ENCODE measurements at places on chromosomes 3 and 15. TPM values are rescaled to one million over a fixed set of nuclear protein-coding genes. Genes with fewer than 3 reads are reported as not detected.
A peak's percentile ranks its signal among the peaks of the same experiment; 100 is the strongest.

GRCh38 chr3:31331278-31331677 is 201.4 kb upstream of the STT3B start:
- H3K36me3 ChIP-seq, result no peaks in the 10 kb centered on the region
- no peak overlapping the region for H3K27ac ChIP-seq
- H3K4me3 ChIP-seq, result no peak overlapping the region
- H3K4me1 ChIP-seq, result no peaks in the 10 kb centered on the region
- no peaks in the 10 kb centered on the region for H3K27me3 ChIP-seq

The LRRC31 gene
- total RNA-seq, result 1.1 TPM

DNA sequence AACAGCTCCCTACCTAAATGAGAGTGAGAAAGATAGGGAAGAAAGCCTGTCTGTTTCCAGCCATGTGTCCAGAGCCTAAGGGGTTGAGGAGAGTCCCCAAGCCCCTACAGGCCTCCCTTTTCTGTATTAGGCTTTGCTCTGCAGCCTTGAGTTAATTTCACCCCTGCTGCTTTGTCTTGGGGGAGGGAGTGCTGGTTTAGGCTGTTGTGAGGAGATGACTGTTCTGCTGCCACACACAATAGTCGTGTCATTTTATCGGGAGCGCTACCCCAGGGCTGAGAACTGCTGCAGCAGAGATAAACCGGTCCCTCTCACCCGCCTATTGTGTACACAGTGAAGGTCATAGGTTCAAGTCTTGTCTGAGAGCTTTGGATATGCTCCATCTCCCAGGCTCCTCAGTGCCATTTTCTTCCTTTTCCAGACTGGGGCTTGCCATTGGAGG is 1.4 kb downstream of the ZNF609 start:
- peaks cover 73% of the 10 kb centered on the region for H3K4me1 ChIP-seq
- H3K4me3 ChIP-seq, result peak overlapping the region; percentile 62
- DNase-seq, result no peak
- peaks cover 5% of the 10 kb centered on the region for H3K36me3 ChIP-seq
- no peaks in the 10 kb centered on the region for H3K27me3 ChIP-seq
- H3K27ac ChIP-seq, result peak overlapping the region; percentile 80

DNA sequence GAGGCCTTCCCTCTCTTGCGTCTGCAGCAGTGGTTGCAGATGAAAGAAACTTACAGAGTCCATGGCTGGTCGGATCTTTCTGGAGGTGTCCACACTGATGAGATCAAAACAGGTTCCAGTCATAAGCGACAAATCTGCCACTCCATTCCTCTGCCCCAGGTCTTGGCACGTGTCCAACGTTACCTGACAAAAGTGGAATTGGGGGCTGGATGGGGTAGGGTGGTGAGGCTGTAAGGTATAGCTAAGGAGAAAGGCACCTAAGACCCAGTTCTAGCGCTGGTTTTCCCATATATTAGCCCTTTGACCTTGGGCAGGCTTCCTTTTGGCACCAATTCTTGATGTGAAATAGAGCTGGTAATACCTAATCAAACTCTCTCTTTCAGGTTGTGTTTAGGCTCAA is 11.0 kb downstream of the FAM43A start:
- peaks cover under 1% of the 10 kb centered on the region for H3K4me1 ChIP-seq
- no peaks in the 10 kb centered on the region for H3K36me3 ChIP-seq
- H3K4me3 ChIP-seq, result no peak overlapping the region
- no peak overlapping the region for H3K27ac ChIP-seq
- no peaks in the 10 kb centered on the region for H3K27me3 ChIP-seq

DNA sequence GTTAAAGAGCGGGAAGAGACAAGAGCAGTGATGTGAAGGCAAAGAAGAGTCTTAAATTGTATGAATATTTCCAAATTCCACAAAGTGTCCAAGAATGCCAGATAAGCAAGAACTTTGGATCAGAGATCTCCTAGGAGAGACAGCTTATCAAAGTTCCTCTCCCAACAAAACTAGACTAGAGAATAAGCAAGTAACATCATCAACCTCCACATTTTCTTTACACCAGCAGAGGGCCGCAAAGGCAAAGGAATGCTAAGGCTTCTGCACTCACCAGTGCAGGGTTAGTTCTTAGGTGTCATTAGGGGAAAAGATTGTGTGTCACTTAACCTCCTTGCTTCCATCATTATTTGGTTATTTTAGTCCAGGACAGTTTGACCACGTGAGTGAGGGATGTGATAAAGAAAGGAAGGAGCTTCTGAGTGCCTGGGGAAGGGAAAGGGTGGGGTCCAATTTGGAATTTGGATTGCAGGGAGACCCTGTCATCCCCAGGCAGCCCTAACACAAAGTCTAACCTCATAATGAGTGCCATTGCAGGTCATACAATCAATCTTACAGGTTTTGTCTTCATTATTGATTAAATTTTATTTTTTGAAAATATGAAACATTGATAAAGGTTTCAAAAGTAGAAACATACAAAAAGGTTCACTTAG is 7.5 kb upstream of the CMTM6 start:
- H3K4me1 ChIP-seq, result no peaks in the 10 kb centered on the region
- no peak for DNase-seq
- H3K27me3 ChIP-seq, result no peaks in the 10 kb centered on the region
- H3K27ac ChIP-seq, result no peak overlapping the region

DNA sequence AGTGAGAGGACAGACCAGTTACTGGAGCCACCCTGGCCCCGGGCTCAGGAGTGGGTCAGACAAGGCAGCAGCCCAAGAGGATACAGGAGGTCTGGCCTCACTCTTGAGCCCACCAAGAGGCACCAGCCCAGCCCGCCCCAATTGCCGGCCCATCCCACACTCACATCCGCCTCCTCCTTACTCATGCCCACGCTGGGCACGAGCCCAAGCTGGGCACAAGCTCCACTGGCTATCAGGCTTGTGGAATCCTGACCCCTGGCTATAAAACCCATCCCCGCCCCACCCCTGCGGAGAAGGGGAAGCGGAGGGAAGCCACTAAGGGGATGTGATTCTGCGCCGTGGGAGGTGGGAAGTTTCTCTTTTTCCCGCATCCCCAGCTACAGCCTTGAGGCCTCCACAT is 25.9 kb downstream of the ADCY5 start:
- H3K27ac ChIP-seq, result no peak overlapping the region
- no peak for DNase-seq
- no peaks in the 10 kb centered on the region for H3K36me3 ChIP-seq

The SLC2A2 gene
- not detected for total RNA-seq

The XIRP1 gene
- not detected for total RNA-seq

DNA sequence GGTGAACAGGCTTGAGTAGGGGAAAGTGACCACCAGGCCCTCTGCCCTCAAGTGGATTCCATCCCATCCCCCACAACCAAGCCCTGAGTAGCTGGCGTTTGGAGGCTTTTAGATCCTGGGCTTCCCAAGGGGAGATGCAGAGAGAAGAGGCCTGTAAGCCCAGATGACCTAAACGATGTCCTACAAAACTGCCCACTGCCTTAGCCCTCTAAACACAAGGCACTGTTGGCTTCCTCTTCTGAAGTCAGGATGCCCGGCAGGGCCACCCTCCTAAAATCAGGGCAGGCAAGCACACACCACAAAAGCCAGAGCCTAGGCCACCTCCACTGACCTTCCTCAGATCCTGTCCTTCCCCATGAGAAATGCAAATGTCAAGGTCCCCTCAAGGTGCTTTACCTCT is 68.6 kb downstream of the ADCY5 start:
- H3K36me3 ChIP-seq, result no peaks in the 10 kb centered on the region
- no peak overlapping the region for H3K27ac ChIP-seq
